ENCODE measurements at places on chromosomes 4 and X.
A peak's percentile ranks its signal among the peaks of the same experiment; 100 is the strongest.

DNA sequence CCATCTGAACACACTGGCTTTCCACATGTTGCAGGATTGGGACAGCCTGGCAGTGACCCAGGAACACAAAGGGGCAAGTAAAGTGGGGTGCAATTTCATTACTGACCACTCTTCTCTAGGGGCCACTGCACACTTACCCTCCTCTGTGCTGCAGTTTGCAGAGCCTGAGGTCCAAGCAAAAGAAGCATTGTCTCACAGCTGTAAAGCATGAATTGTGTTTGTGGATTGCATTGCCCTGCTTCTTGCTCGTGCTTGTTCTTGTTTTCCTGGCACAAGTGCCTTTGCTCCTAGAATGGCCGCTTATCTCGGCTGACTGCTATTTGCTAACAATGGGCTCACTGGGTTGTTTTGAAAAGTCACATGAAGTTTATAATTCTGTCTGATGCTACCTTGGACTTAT is 209.1 kb upstream of the JADE1 start:
- peak; percentile 25 for DNase-seq

GRCh38 chr4:76962406-76963130 is 13.0 kb downstream of the SEPTIN11 start:
- DNase-seq = no peak

GRCh38 chr4:57672846-57673433 is 562.8 kb upstream of the IGFBP7 start:
- DNase-seq = no peak

GRCh38 chr4:176241703-176242102 is 27.3 kb downstream of the ASB5 start:
- DNase-seq = no peak

- no peak for DNase-seq
These were observed 4.7 kb downstream of the RIPPLY1 start for GRCh38 chrX:106898462-106898861.

DNA sequence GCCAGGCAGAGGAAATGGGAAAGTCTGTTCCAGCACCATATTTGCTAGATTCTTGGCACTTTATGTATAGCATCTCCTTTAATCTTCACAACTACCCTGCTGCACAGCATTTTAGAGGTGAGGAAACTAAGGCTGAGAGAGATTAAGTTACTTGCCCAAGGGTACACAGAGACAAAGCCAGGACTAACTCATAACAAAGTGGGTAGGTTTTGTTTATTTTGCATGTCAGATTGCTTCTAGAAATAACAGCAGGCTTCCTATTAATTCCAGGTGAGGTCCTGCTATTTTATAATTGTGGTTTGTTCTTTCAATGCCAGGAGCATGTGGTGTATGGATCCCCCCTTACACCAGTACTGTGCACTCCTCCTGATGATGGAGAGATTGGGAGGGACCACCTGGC is 15.0 kb downstream of the TCEANC start:
- no peak for DNase-seq

- no peak for DNase-seq
These were observed 89.1 kb downstream of the ANXA3 start for GRCh38 chr4:78640714-78641113.

DNA sequence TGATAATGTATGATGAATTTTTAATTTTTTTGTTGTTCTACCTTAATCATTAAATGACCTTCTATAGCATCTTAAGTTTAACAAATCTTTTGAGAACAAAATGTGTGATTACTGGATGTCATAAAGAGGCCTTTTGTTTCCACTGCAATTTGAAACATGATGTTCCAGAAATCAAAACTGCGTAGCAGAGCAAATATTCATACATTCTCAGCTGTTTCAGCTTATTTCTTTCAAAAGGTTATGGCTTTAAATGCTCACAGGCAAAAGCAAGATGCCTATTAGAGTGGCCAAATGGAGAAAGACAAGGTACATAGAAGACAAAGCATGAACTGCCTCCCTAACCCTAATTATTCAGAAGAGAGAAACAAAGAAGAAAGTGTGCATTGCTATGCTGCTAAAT is 233.0 kb upstream of the SLC7A11 start:
- DNase-seq = no peak

DNA sequence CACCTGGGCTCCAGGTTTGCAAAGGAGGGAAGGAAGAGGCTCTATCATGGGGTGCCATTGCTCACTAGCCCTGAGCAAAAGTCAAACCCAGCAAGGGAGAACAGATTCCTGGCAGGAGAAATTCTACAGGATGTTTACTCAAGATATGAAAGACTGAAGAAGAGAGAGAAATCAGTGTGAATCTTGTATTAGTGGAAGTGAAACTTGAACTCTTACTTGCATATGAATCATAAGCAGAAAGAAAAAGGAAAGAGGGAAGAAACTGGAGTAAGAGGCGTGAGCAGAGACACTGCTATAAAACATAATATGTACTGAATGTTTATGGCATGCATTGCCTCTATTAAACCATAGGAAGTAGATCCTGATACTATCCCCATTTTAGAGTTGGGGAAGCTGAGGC is 60.9 kb downstream of the C4orf46 start:
- no peak for DNase-seq

- no peak for DNase-seq
These were observed 72.8 kb upstream of the ARSJ start for GRCh38 chr4:114052227-114052626.

- DNase-seq = no peak
These were observed 250.0 kb downstream of the ARHGAP24 start for GRCh38 chr4:85724791-85725563.

DNA sequence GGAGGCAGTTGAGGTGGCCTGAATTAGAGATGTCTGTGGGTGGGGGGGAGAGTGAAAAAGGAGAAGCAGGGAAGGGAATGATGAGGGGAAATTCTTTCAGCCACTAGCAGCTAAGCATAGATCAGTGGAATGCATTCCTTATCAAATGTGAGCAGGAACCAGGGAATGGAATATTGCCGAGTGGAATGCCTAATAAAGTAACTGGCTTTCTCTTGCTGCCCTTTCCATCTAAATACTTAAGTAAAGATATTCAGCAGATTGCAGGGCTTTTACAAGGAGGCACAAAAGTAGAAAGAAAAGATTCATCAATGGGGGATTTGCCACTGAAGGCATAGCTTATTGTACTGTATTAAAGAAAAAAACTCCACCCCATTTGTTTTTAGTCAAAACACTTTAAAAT is 263.0 kb upstream of the RPS6KA3 start:
- DNase-seq = no peak

DNA sequence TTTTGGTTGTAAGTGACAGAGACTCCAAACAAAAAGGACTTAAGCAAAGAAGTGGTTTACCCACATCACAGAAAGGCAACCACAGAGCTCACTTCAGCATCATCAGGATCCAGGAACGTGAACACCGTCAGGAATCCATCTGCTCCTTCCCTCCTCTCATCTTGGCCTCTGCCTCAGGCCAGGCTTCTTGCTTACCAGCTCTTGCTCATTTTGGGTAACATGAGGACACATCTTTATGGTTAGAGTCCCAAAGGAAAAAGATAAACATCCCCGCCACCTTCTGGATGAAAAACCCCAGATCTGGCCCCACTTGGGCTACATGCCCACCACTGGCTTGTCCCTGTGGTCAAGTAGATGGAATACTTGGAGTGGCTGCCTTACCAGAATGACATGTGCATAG is 176.8 kb upstream of the RPL34 start:
- DNase-seq = no peak

DNA sequence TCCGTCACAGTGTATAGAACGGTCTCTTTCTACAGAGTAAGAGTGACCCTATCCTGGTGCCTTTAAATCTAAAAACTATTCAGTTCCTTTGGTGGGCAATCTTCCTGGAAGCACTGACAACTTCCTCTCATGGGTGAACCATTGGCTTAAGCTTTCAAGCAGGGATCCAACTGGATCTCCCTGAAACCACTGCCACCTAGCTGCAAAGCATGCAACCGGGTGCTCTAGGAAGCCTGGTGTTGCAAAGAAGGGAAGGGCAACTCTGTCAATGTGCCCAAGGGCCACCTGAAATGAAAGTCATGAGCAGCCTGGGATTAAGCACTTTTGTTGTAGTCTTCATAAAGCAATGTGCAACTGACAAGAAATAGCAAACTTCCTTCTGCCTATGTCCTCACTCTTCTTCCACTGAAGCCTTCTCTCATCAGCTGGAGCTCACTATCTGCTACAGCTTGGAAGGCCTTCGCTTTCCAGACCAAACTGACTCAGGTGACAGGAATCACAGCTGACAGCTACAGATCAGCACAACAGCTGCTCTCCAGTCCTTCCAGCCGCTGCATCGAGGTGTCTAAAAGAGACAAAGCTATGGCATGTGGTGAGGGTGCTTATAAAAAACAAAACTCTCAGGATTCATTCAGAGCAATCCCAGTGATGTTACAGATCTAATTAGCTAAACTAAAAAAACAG is 46.1 kb downstream of the SETD7 start:
- DNase-seq = no peak

DNA sequence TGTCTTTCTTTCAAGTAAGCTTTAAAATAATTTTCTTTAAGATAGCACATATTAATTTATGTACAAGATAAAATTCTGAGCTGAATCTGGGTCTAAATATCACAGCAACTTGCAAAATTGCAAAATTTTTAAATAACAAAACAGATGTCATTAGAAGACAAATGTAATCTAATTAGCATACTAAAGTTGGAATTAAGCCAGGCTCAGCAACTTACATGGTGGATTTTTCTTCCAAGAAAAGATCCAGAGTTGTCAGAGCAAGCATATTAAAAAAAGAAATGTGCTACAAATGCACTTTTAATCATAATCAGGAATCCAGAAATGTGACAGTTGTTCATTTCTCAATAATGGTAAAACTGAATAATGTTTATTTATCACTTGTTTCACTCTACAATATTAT is 906.9 kb upstream of the INTU start:
- DNase-seq = no peak

DNA sequence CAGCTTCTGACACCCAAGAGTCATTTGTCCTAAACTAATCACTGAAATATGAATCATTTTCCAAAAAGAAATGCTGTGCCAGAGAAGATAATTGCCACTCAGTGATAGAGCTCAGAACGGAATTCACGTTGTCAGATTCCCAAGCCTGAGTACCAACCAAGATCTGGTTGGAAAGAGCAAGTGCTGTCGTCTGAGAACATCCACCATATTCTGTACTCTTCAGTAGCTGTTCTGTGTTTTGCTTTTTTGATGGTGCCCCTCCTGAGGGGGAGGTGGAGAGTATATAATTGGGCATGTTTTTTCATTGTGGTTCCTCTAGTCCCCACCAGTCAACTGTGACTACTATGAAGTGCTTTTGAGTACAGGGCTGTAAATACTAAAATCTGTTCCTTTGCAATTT is 13.2 kb downstream of the RUFY3 start:
- no peak for DNase-seq

GRCh38 chr4:79050541-79050880 is 111.3 kb upstream of the PAQR3 start:
- DNase-seq = no peak

DNA sequence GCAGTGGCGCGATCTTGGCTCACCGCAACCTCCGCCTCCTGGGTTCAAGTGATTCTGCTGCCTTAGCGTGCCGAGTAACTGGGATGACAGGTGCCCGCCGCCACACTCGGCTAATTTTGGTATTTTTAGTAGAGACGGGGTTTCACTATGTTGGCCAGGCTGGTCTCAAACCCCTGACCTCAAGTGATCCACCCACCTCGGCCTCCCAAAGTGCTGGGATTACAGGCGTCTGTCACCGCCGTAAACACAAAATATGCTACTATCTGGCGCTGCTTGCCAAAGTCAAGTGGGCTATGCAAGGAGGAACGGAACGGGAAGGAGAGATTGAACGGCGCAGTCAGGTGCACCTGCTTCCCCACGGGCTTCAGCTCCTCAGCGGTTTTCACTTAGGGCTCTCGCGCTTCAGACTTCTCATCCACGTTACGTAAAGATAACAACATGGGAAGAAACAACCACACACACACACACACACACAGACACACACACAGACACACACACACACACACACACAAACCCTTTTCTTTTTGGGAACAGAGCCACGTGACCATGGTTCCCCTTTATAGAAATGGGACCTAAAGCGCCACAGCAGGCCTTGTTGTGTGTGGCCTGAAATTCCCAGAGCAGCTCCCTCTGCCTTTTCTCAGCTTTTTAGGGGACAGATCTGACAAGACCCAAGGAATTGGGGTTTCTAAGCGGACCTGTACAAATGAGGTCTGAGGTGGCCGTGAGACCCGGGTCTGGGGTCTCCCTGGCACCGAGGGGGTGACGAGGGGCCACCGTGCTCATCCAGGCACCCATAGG is 1.5 kb downstream of the P2RY8 start:
- no peak for DNase-seq

DNA sequence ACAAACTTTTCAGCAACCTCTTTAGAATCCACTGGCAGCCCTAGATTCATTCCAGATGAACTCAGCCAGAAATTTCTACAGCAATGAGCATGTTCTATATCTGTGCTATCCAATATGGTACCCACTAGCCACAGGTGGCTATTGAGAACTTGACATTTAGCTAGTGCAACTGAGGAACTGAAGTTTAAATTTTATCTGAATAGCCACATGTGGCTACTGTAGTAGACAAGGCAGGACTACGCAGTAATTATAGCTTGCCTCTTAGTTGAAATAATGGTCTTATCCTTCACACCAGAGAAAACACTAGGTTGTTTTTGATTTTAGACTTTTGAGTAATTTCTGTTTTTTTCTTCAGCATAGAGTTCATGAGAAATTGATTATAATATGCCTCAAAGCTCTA is 2.6 kb upstream of the TCEANC start:
- DNase-seq = no peak

- no peak for DNase-seq
These were observed 30.7 kb downstream of the ARHGEF9 start for GRCh38 chrX:63754136-63754859.

DNA sequence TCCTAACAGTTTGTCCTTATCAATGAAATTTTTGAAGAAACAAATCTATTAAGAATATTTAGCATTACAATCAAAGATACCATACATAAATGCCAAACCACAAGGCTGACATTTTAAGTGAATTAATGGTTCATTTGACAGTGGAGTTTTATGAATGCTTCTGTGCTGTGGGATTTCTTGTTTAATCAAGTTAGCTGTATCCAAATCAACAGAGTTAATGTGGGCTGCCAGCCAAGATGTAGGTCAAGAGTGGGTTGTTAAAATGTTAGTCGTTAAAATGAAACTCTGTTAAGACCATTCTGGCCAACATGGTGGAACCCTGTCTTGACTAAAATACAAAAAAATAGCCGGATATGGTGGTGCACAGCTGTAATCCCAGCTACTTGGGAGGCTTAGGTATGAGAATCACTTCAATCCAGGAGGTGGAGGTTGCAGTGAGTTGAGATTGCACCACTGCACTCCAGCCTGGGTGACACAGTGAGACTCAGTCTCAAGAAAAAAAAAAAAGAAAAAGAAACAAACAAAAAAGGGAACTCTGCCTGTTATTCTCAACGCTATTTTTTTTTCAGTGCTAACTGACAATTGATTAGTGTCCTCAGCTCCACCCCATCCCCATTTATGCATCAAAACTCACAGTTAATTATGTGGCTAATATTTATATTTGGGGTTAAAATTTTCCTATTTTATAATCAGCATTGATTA is 20.2 kb downstream of the GPAT3 start:
- DNase-seq = no peak

DNA sequence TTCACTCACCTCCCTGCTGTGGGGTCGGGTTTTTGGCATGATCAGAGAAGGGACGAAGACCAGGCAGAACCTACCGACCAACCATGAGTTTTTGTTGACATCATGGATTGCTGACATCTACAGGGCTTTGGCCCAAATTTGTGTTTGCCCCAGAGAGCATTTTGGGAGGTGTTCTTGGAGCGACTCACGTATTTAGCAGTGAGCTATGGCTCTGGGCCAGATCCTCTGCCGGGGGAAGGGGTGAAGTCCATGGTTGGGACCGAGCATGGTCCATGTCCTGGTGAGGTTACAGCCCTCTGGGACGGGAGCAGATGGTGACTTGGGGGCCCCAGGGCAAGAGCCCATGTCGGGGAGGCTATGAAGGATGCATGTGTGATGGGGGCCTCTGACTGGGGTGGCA is 17.4 kb downstream of the SORCS2 start:
- no peak for DNase-seq
